Esophagus mucosa (tissue), 1 donor: ENCODE measurements at places on chromosomes 6 and 20. TPM values are rescaled to one million over a fixed set of nuclear protein-coding genes. Genes with fewer than 3 reads are reported as not detected.

The NOTCH4 gene
- total RNA-seq: 2.7 TPM

The SEC23B gene
- total RNA-seq: 47.9 TPM

The ALDH8A1 gene
- total RNA-seq: 0.16 TPM

The E2F3 gene
- 5.0 TPM for total RNA-seq

The FLOT1 gene
- 75.0 TPM for total RNA-seq

The HLA-F gene
- 6.8 TPM for total RNA-seq

The KIF13A gene
- total RNA-seq: 16.5 TPM

The DLL1 gene
- total RNA-seq: 10.4 TPM

The C6orf15 gene
- not detected for total RNA-seq

The SEC63 gene
- 47.0 TPM for total RNA-seq

The SLCO4A1 gene
- 13.7 TPM for total RNA-seq

The SH3BGRL2 gene
- total RNA-seq: 28.5 TPM

The NFATC2 gene
- total RNA-seq: 0.76 TPM

The LPIN3 gene
- 15.7 TPM for total RNA-seq
